ENCODE measurements at places on chromosomes 4 and X. TPM values are rescaled to one million over a fixed set of nuclear protein-coding genes. Genes with fewer than 3 reads are reported as not detected.

DNA sequence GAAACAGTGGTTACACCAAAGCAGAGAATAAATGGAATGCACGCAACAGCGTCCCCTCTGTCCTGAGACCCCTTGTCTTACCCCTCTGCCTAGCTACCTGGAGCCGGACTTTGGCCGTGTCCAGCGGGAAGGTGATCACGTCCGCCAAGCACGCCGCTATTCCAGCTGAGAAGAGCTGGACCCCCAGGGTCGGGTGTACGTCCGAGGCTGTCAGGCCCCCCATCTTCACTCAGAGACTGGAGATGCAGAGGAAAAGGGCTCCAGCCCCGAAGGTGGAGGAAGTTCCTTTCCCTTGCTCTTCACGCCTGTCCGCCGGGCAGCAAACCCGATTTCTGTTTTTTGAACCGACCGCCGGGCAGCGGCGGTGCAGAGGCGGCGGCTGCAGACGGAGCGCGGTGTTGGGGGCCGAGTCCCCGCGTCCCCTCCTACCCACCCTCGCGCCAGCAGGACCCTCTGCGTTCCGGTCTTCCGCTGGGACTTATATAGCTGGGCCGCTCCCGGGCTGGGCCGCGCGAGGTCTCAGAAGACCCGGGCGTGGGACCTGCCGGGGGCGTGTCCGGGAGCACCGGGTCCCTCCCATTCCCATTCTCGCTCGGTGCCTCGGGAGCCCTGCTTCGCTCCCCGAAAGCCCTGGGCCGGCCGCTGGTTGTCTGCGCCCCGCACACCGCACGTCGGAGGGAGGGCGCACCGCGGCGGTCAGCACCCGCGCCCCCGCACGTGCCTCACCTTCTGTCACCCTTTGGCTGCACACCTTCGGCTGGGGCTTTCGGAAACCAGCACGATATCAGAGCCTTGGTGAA lies at the start of gene UCP1:
Gene UCP1 (minus strand): TSS at position 455 of the 800 bp plus-strand sequence. CDS start 232 bp downstream, at position 223.
- DNase-seq, result no peak

- no peak for DNase-seq
Measured at GRCh38 chrX:24023972-24024669, 2.9 kb downstream of the KLHL15 start.

DNA sequence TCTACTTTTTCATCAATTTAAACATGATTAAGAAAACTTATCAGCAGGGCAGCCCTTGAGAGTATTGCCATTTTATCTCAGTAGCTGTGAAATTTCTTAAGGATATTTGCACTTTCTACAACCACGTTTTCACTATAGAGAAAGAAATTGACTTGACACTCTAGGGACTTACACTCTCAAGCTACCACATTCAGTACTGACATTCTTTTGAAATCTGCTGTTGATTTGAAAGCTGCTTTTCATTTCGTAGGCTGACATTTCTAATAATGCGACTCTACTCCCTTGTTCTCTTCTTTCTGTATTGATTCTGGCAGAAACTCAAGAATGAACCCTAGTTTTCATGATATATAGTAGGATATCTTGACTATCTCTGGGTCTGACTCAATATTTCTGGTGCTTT lies 13.7 kb upstream of the GRXCR1 start:
- DNase-seq, result no peak

DNA sequence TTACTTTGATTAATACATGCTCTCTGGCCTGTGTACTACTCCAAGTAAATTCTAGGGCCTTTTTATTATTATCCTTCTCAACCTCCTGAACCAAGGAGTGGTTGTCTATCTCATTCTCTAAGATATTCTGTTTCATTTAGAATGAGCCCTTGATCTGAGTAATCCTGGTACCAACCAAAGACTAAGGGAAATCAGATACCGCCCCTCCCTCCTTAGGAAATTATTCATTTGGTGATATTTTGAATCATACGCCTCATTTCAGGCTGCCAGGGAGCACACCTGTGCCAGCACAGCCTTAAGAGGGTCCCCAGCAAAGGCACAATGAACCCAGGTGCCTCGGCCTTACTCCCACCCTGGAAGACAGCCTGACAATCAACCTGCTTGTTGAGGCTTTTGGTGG lies 73.2 kb upstream of the STARD8 start:
- DNase-seq, result no peak

DNA sequence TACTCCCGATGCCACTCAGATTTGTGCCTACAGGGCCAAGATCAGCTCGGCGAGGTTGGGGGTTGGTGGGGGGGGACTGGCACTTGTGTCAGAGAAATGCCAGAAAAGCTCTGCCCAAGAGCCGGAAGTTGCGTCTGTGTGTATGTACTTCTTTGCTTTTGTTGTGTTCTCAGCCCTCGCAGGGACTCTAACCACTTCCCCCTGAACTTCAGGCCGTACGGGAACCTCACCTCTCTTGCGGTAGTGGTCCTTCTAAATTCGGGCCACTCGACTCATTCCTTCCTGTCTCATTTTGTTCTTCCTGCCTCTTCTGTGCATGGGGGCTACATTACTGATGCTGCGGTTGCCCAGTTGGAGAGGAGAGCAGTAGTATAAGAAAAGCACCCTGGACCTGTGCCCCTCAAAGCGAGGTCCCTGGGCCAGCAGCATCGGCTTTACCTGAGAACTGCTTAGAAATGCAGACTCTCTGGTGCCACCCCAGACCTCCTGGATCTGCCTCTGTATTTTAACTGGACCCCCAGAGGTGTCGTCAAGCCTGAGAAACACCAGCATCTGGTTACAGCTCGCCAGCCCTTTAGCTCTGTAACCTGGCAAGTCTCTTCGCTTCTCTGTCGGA lies 146.3 kb upstream of the RPS6KA3 start:
- DNase-seq, result no peak

- no peak for DNase-seq
Measured at GRCh38 chrX:100512471-100512870, 72.3 kb upstream of the TNMD start.

GRCh38 chr4:113810906-113811305 lies 49.4 kb upstream of the CAMK2D start:
- no peak for DNase-seq

Gene PPP4R3C
- not detected for polyA plus RNA-seq

Gene FDCSP
- 0.37 TPM for polyA plus RNA-seq

Gene MAMLD1
- polyA plus RNA-seq, result 10.2 TPM

Gene YY2
- 2.6 TPM for polyA plus RNA-seq

Gene CFAP47
- polyA plus RNA-seq, result 1.1 TPM

Gene SPP1
- polyA plus RNA-seq, result 343 TPM
